ENCODE measurements at places on chromosomes 11 and 22.

DNA sequence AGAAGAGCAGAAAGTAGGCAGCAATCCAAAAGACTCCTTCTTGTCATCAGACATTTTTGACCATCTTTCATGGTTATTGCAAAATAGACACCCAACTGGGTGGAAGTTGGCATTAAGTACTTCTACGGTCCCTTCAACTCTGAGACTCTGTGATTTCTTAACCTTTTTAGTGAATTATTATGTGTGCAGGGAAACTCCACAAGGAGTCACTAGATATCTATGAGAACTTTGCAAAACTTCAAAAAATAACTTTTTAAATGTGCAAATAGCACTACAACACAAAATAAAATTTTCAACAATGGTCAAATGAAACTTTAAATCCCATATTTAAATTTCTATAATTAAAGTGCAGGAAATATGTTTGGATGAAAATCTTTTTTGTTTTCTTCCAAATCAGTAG lies 88.7 kb downstream of the SLC17A6 start:
- no peak for DNase-seq

GRCh38 chr11:107017433-107018218 lies 650 bp downstream of the GUCY1A2 start:
- DNase-seq, result peak; percentile 10

DNA sequence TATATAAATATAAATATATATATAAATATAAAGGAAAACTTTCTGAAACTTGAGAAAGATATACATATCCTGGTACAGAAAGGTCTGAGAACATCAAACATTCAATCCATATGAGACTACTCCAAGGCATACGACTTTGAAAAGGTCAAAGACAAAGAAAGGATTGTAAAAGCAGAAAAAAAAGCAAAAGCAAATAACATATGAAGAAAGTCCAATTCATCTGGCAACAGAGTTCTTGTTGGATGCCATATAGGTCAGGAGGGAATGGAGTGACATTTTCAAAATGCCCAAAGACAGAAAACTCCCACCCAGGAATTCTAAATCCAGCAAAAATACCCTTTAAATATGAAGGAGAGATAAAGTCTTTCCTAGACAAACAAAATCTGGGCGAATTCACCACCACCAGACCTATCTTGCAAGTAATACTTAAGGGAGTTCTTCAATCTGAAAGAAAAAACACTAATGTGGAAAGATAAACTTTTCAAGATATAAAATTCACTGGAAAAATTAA lies 42.3 kb upstream of the MRPL17 start:
- no peak for DNase-seq

GRCh38 chr22:47634347-47634746 lies 871.9 kb downstream of the TBC1D22A start:
- DNase-seq, result no peak

DNA sequence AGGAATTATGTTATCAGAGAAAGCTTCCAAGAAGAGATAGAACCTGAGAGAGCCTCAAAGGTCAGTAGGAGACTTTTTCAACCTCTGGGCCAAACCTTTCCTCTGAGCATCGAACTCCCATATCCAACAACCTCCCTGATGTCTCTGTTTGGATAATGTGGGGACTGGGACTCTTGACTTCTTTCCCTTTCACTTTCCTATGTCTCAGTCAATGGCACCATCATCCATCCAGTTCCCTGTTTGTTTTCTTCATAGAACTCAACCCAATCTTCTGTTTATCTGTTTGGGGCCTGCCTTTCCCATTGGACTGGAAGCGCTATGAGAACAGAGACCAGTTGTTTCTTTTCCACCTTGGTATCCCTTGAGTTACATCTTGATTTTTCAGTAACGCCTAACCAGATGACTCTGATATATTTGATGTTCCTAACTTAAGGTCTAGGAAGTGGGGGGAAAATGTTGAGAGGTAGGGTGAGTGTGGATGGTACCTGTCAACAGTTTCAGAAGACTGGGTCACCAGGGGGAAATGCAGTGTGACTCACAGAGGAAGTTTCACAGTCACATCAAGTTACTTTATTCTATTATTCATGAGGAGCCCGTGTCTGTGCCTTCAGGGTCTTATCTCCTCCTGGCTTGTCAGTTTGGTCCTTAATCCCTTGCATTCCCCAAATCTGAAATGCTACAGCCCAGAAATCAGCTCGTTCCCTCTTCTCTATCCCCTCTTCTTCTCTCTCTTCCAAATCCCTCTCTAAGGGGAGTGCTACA lies 4.5 kb upstream of the KCNE3 start:
- no peak for DNase-seq

DNA sequence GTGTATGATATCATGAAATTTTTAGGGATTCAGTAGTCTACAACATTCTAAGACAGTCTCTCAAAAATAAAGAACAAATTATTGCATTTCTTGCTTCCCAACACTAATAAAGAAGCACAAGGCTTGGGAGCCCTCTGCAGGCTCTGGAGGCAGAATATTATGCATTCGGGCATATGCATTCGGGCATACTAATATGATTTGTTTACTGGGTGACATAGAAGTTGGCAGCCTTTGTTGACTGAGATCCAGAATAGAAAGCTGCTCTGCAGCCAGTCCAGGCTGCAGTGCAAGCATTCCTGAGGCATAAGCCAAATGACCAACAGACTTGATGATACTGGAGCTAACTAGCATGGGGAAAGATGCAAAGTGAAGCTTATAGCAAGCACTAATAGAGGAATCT lies 945.5 kb downstream of the OPCML start:
- no peak for DNase-seq

DNA sequence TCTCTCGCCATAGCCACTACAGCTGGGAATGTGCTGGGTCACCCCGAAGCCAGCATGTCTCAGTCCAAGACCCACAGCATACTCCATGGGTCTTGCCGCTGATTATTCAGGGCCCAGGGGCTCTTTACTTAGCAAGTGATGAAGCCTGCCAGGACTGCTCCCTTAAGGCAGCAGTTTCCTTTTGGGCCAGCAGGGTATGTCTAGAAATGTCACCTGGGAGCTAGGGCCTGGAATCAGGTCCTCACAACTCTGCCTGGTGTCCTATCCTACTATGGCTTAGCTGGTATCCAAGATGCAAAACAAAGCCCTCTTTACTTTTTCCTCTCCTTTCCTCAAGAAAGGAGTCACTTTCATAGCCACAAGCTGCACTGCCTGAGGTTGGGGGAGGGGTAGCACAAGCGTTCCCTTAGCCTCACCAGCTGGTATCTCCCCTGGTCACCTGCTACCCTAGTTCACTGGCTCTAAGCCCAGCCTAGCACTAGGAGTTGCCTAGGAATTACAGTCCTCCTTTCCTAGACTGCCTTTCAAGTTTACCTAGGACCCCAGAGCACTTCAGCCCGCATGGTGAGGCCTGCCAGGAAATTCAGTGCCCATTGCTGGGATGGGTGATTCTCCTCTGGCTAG lies 22.6 kb upstream of the NCR3LG1 start:
- no peak for DNase-seq

DNA sequence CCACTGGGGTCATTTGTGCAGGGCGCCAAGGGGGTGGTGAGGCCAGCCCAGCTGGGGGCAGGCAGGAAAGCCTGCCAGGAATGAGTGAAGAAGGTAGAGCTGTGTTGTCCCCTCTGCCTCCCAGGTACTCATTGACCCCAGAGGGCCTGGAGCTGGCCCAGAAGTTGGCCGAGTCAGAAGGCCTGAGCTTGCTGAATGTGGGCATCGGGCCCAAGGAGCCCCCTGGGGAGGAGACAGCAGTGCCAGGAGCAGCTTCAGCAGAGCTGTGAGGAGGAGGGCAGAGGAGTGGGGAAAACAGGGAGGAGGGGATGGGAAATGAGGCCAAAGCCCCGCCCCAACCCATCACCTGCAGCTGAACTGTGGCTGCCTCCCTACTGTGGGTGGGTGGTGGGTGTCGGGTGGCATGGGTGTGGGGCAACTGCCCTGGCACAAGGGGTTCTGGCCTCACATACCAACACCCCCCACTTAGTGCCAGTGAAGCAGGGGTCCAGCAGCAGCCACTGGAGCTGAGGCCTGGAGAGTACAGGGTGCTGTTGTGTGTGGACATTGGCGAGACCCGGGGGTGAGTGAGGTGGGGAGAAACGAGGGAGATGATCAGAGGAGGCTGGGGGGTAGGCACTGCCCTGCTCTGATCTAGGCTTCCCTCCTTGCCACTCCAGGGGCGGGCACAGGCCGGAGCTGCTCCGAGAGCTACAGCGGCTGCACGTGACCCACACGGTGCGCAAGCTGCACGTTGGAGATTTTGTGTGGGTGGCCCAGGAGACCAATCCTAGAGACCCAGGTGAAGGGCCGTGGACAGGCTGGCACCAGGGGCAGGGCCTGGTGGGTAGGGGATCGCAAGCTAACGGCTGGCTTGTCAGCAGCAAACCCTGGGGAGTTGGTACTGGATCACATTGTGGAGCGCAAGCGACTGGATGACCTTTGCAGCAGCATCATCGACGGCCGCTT lies 3.0 kb downstream of the MUS81 start:
- no peak for DNase-seq

- no peak for DNase-seq
These were observed 19.9 kb downstream of the TSKU start for GRCh38 chr11:76803023-76803422.

- no peak for DNase-seq
These were observed 201.5 kb downstream of the TRIM29 start for GRCh38 chr11:119936426-119936825.

DNA sequence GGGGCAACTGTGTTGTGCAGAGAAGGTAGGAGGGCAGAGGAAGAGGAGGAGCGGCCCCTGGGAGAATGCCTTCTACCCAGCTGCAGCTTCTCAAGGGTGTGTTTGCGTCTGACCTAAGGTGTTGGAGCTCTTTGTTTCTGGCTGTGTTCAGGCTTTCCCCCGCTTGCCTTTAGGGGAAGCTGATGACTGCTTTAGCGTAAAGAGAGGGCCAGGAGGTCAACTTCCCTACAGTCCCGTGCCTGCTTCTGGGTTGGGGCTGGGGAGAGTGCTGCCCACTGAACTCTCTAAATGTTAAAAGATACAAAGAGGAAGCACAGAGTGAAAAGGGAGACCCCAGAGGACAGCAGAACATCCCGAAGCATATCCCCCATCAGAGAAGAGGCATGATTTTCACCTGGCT lies 99.2 kb downstream of the PTPRJ start:
- no peak for DNase-seq

GRCh38 chr11:17798716-17799115 lies 64.1 kb downstream of the KCNC1 start:
- DNase-seq, result no peak

DNA sequence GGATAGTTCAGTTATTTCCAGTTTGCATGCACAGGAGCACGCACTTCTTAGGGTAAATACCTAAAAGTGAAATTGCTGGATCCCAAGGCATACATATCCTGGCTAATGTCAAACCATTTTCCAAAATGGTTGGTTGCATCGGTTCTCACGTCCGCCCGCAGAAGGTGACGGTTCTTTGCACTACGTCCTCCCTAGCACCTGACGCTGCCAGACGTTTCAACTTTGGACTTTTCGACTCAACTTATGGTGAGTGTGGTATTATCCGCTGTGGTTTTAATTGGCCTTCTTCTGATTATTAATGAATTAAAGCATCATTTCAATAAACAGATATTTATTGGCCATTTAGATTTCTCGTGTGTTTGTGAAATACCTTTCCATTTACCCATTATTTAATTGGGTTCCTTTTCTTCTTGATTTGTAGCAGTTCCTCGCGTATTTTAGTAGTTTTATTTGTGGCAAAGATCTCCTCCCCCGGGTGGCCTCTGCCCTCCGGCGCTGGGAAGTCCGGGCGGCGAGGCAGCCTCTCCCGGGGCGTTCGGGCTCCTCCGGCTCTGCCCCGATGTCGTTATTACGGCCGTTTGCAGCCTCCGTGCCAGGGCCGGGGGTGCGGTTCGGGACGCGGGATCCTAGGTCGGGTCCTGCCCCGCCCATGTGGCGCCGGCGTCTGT lies at the start of gene JHY:
TSS of gene JHY (plus strand) at position 571 of the 668 bp plus-strand sequence. CDS start 3,091 bp downstream, outside the sequence.
- peak; percentile 24 for DNase-seq

- no peak for DNase-seq
These were observed 50.2 kb downstream of the EHF start for GRCh38 chr11:34671117-34671516.

DNA sequence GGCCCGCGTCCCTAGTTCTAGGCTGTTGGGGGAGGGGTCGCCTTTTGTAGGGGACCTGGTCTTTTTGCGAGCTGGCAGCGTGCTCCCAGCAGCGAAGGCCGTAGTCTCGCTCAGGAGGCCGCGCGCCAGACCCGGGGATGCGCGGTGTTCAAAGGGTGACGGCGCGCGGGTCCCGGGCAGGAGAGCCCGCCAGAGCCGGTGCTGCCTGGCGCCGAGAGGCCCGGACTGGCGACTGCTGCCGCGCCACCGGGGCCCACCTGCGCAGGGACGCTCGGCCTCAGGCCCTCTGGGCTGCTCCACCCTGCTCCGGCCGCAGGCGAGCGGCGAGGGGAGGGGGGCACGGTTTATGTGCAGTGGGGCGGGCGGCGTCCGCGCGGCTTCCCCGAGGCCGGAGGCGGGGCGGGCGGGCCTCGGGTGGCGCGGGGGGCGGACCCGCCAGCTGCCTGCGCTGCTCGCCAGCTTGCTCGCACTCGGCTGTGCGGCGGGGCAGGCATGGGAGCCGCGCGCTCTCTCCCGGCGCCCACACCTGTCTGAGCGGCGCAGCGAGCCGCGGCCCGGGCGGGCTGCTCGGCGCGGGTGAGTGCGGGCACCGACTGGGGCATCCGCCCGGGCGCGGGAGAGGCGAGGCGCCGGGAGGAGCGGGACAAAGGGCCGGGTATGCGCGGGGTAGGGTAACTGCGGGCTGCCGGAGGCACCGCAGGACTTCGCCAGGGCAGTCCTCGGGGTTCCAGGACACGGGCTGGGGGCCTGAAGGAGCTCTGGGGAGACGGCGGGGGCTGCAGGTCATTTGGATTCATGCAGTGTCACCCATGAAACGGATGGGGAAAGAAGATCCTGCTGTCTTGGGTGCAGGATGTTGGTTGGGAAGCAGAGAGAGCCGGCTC lies at the start of gene PRSS23:
TSS of gene PRSS23 (plus strand) at position 467 of the 884 bp plus-strand sequence. CDS start 7,102 bp downstream, outside the sequence.
- DNase-seq, result peak; percentile 21

DNA sequence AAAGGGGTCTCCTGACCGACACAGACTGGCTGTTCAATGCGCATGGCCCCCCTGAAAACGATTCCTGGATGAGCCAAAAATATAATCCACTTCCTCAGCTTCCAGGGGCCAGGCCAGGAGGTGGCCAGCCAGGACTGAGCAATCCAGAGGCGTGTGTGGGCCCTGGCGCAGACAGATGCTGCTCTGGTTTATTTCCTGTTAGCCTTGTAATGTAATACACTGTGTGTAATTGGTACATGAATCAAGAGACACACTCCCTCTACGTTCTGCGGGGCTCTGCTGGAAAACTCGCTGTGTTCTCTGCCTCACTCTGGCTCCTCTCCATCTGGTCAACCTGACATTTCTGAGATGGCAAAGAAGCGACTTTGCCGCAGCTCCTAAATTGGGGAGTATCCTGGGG lies 26.3 kb upstream of the ISX start:
- DNase-seq, result no peak

- no peak for DNase-seq
These were observed 491.3 kb downstream of the BUD13 start for GRCh38 chr11:116281173-116282160.

DNA sequence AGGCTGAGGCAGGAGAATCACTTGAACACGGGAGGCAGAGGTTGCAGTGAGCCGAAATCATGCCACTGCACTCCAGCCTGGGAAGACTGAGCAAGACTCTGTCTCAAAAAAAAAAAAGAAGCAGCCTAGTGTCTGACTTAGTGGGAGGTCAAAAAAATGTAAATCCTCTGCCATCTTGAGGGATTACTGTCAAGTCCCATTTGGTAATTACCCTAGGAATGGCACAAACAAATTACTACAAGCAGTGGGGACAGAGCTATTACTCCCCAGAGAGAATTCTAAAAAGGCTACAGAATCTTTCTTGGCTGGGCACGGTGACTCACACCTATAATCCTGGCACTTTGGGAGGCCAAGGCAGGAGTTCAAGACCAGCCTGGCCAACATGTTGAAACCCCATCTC lies 3.8 kb downstream of the SERPING1 start:
- DNase-seq, result no peak

- DNase-seq, result no peak
These were observed 34.6 kb downstream of the LGR4 start for GRCh38 chr11:27437829-27438594.
